ENCODE measurements at places on chromosomes 6 and 20. TPM values are rescaled to one million over a fixed set of nuclear protein-coding genes. Genes with fewer than 3 reads are reported as not detected.

Gene SLC22A7
- total RNA-seq = not detected

Gene TP53TG5
- not detected for total RNA-seq

Gene TMC2
- total RNA-seq = not detected

Gene NKX2-4
- not detected for total RNA-seq

Gene TRERF1
- total RNA-seq = 2.5 TPM

Gene HDGFL1
- total RNA-seq = not detected

Gene MYB
- 0.47 TPM for total RNA-seq

Gene CST5
- total RNA-seq = not detected

Gene CTAGE9
- total RNA-seq = 0.05 TPM

Gene RHAG
- not detected for total RNA-seq

Gene NOX3
- total RNA-seq = not detected

Gene AHCY
- total RNA-seq = 133 TPM

Gene FOXS1
- 0.82 TPM for total RNA-seq

Gene IPCEF1
- total RNA-seq = 1.9 TPM

Gene FUT9
- 0.15 TPM for total RNA-seq

Gene OXT
- total RNA-seq = not detected
